ENCODE measurements at places on chromosomes 2 and 18.

- peak; percentile 1 for DNase-seq
Measured at GRCh38 chr2:206084439-206084869, 1.5 kb downstream of the INO80D start.

GRCh38 chr18:44374966-44375365, 305.7 kb upstream of the SETBP1 start:
- DNase-seq: no peak

- DNase-seq: no peak
Measured at GRCh38 chr18:31876707-31877106, 66.2 kb downstream of the TRAPPC8 start.

DNA sequence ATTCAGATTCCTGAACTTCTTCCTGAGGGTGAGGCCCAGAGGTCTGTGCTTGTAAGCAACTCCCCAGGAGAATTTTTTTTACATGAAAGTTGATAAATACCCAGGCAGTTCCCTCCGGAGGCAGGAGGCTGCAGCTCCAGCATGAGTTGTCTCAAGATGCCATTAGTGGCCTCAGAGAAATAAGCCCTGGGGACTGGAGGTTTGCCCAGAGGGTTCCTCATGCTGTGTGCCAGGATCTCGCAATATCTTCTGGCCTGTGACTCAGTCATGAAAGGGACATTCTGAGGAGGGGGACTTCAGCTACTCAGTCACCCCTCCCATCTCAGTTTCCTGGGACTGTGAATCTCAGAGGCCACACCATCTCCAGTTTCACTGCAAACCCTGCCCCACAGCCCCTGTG, 49.9 kb downstream of the LYPD1 start:
- no peak for DNase-seq

- no peak for DNase-seq
Measured at GRCh38 chr2:100957996-100958653, 44.0 kb upstream of the RPL31 start.

DNA sequence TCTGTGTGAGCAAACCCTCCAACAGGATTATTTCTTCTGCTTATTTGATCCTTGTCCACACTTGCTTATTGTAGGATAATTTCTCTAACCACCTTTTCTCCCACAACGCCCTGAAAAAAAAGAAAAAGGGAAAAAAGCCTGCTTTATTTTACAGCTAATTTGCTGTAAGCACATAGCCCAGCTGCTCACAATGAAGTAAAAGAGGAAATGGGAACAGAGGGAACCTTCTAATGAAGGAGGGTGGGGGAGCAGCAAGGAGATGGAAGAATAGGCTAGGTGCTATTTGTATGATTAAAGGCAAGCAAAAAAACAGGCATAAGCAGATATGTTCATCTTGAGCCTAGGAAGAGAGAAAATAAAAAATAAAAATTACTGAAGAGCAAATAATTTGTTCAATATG, 331.6 kb downstream of the TXNL1 start:
- DNase-seq: no peak

- DNase-seq: no peak
Measured at GRCh38 chr2:36493306-36493705, 104.7 kb downstream of the FEZ2 start.

DNA sequence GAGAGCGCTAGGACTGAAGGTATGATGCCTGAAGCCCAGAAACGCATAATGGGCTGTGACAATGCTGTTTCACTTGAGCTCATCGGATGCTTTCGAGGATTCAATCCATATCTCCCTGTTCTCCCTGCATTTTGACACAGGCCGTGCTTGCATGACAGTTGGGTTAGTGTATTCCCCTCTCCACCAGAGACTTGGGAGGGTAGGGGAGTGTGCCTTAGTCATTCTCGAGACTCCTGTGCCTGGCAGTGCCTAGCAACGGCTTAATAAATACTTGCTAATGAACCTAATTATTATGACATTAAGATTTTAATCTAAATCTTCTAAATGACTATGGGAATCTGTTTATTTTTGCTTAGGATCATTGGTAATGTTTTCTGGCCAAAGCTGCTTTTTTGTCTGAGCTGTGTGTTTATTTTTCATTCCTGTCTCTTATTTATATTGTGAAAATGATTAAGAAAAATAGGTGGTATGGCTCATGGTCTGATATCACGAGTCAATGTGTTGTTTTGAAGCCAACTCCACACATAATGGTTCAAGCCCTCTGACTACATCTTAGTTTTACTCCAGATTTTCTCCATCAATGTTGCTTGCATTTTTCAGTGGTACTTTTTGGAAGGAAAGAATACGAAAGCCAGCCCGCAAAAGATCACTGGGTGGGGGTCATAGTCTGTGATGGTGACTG, 61.3 kb downstream of the NEDD4L start:
- no peak for DNase-seq

DNA sequence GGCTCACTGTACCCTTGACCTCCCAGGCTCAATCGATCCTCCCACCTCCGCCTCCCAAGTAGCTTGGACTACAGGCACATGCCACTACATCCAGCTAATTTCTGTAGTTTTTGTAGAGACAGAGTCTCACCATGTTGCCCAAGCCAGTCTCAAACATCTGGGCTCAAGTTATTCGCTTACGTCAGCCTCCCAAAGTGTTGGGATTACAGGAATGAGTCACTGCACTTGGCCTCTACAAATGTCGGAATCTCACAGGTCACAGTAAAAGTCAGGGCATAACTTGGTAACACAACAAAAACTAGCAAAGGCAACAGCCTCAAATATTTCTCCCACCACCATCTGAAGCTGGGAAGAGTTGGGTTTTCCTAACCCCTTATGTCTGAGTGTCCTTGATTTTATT, 25.3 kb downstream of the SCG2 start:
- DNase-seq: no peak

DNA sequence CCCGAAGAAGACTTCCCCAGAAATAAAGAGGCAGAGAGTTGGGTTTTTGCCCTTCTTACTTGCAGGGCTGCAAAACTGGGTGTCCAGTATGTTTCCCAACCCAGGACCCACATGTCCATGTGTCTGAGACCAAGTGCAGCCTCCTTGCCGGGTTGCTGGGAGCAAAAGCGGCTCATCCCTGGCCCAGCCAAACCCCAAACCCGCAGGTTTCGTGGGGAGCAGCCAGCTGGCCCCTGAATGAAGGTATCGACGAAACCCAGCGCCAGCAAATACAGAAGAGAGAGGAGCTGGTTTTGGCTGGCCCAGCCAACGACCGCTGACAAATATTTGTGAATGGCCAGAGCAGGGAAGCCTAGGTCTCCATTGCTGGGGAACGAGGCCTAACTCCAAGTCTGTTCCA, 197.1 kb downstream of the SMAD7 start:
- no peak for DNase-seq

- no peak for DNase-seq
Measured at GRCh38 chr18:68574311-68574710, 140.6 kb downstream of the TMX3 start.

GRCh38 chr2:234579231-234579962, 82.5 kb upstream of the ARL4C start:
- no peak for DNase-seq

DNA sequence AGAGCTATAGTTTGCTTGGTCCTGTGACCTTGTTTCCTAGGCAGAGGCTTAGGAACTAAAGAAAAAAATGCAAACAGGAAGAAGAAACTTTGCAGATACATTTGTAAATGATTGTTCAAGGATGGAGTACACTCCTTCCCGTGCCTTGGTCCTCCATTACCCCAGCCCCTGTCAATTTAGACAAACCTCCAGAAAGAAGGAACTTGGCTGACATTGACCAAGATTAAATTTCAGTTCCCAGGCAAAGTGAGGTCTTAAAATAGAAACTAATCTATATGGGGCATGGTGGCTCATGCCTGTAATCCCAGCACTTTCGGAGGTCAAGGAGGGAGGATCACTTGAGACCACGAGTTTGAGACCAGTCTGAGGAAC, 179.9 kb upstream of the FN1 start:
- DNase-seq: no peak

GRCh38 chr2:11745613-11746375, 638 bp upstream of the LPIN1 start:
- no peak for DNase-seq

- no peak for DNase-seq
Measured at GRCh38 chr2:16638946-16639345, 26.7 kb downstream of the CYRIA start.

DNA sequence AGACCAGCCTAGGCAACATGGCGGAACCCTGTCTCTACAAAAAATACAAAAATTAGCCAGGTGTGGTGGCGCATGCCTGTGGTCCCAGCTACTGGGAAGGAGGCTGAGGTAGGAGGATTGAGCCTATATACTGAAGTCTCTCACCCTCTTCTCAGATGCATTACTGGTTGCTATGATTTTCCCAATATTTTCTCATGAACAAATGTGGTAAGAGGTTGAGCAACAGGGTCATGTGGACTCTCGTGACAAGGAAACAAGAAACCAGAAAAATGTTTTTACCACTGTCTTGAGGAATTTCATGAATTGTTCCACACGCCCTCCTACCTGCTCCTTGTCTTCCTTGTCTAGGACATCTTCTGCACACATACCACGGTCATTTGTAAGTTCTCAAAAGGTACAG, 12.4 kb downstream of the LMAN2L start:
- no peak for DNase-seq

DNA sequence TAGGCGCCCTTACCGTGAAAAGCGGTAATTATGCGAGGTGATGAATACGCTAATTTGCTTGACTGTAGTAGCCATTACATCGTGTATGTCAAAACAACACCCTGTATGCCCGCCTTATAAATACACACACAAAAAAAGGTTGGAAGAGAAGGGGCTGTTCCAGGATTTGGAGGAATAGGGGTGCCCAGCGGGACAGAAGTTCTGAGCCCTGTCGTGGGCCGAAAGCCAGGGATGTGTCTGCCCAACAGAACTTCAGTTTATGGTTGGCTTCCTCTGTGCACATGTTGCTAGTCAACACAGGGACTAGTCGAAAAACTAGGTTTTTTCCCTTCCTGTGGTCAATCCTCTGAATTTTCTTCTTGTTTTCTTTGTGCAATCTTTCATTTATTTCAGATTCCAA, 182.5 kb downstream of the ACKR3 start:
- no peak for DNase-seq

GRCh38 chr2:150495993-150496627, 8.6 kb upstream of the RND3 start:
- DNase-seq: no peak

DNA sequence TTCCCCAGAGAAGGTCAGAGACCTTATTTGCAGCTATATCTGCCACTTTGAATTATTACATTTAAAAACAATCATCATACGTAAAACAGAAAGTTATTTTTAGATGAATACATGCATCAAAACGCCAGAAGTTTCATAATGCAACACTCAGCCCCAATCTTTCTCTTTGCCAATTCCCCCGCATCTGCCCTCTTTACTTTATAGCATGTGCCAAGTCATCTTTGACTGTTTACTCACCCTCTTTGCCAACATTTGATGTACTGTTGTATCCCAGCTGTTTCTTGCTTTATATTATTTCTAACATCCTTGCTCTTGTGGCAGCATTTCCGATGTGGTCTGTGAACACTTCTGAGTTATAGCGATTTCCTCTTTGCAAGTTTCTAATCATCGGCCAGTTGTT, 86.2 kb downstream of the CRIM1 start:
- DNase-seq: no peak

GRCh38 chr18:2572171-2572569, 813 bp downstream of the NDC80 start:
- no peak for DNase-seq

GRCh38 chr2:158094487-158095092, 7.1 kb upstream of the UPP2 start:
- DNase-seq: no peak

GRCh38 chr2:65121-65520, 18.8 kb upstream of the FAM110C start:
- no peak for DNase-seq

DNA sequence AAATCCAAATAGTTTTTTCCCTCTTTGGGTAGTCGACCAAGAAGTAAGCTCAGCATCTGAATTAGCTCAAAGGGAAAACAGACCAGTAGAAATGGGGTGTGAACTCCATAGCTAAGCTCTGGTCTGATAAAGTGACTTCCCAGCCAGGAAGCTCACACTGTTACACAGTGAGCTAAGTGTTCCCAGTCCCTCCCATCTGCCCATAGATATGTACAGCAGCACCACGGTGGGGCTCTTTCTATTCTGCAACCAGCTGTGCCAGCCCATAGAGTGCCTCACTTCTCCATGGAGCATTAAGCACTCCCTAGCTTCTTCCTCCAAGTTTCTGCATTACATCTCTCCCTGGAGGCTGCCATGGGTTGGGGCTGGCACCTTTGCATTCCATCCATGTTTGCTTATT, 27.6 kb upstream of the NEMP2 start:
- DNase-seq: no peak

DNA sequence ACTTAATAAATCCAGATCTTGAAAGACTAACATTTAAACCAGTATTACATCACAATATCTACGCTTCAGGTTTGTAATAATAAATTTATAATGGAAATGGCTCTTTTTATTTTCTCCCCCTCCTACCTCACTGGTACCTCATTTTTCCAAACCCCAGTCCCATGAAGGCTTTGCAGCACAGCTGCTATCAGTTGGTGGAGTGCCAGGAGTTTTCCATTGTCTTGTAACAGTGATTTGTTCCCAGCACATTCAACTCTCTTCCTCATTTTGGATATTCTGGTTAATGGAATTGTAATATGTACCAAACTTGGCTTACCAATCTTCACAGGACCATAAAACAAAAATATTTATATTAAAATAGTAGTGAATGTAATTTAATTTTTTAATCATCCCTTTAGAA, 91.2 kb downstream of the VRK2 start:
- DNase-seq: no peak

DNA sequence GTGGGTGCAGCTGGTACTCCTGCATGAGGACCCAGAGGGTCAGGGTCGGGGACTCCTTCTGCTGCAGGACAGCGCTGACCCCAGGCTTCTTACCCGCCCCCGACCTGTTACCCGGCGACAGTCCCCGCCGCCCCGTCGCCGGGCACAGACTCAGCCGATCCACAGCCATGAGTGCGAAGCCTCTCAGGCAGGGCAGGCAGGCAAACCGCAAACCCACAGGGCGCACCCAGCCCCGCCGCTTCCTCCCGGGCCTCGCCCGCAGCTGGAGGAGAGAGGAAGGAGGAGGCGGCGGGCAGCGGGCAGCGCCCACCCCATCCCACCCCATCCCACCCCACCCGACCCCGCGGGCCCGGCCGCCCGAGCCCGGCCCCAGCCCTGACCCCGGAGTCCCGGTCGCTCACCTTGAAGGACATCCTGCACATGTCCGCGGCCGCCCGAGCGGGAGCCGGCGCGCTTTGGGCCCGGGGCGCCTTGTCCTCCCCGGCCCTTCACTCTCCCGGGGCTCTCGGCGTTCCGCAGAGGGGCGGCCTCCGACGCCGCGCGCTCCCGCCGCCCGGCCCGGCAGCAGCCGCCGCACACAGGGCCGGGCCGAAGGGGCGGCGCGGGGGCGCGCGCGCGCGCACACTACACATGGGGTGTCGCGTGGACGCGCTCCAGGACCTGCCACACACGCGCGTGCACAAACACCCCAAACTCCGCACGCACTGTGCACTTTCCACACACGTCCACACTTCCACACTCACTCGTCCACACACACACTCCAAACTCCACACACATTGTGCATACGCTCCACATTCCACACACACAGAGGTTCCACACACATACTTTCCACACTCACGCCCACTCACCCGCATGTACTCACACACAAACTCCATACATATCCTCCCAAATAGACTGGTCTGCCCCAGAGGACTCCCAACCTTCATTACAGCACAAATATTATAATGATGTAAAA, at the start of gene ANKRD29:
Gene ANKRD29 (minus strand): TSS at position 603 of the 955 bp plus-strand sequence. CDS start 181 bp downstream, at position 422.
- DNase-seq: peak; percentile 52

- no peak for DNase-seq
Measured at GRCh38 chr2:2016651-2017311, 272.5 kb upstream of the PXDN start.

GRCh38 chr18:75745147-75745546, 317.6 kb upstream of the SMIM21 start:
- no peak for DNase-seq

All from CD4-positive, alpha-beta T cell treated with Interleukin-6 at 100 ng/mL for 8 hours (primary cell).